Left lung (tissue), 14 donors: ENCODE measurements at places on chromosomes 11 and 22. TPM values are rescaled to one million over a fixed set of nuclear protein-coding genes. Genes with fewer than 3 reads are reported as not detected.

DNA sequence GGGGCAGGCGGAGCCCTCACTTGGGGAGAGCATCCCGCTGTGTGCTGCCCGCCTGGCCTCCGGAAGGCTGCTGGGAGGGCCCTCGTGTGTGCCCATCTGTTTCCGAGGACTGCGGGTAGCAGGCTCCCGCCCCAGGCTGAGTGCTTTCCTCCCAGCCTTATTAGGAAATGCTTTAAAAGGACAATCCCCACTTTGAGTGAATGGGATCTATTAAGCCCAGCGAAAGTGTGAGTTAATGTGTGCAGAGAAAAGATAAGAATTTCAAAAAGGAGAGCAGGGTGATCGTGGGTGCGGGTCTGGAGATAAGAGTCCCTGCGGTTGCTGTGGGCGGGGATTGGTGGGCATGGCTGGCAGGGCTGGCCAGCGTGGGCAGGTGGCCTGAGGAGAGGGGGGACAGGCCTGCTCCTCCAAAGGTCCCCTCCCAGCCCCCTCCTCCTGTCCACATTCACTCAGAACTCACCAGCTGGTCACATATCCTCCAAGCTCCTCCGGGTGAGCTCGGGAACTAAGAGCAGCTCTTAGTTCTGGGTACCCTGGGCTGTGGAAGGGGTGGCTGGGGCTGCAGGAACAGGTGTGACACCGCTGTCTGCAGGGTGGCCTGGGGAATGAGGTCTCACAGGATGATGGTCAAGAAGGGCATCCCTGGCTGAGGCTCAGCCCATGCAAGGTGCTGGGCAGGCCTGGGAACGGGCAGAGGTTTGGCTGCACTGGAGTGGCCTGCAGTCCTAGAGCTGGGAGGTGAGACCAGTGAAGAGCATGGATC is 1260.3 kb downstream of the BRD1 start:
- H3K4me1 ChIP-seq, result no peaks in the 10 kb centered on the region
- no peak overlapping the region for H3K27ac ChIP-seq
- no peak overlapping the region for H3K4me3 ChIP-seq
- peaks cover 28% of the 10 kb centered on the region for H3K27me3 ChIP-seq
- DNase-seq, result no peak
- H3K36me3 ChIP-seq, result no peaks in the 10 kb centered on the region

DNA sequence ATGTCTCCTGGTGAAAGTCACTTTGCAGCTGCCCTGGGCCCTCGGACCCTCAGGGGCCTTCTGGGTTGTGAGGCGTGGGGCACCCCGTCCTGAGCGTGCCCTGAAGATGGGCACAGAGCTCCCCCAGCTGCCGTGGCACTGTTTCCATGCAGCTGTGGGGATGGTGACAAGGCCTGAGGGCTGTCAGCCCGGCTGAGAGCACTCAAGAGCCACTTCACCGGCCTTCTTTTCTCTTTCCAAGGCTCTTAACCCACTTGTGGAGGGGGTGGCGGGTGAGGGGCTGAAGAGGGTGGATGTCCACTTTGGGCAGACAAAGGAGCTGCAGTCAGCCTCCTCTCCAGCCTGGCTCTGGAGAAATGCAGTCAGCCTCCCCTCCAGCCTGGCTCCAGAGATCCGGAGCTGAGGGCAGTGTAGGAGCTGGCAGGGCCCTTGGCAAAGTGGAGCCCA is 239.5 kb downstream of the ST3GAL4 start:
- H3K4me3 ChIP-seq, result no peak overlapping the region
- H3K27ac ChIP-seq, result no peak overlapping the region
- H3K4me1 ChIP-seq, result no peaks in the 10 kb centered on the region
- peak; percentile 40 for DNase-seq
- no peaks in the 10 kb centered on the region for H3K27me3 ChIP-seq
- H3K36me3 ChIP-seq, result no peaks in the 10 kb centered on the region

The RTN4RL2 gene
- total RNA-seq, result 2.5 TPM

The KRTAP5-10 gene
- not detected for total RNA-seq

DNA sequence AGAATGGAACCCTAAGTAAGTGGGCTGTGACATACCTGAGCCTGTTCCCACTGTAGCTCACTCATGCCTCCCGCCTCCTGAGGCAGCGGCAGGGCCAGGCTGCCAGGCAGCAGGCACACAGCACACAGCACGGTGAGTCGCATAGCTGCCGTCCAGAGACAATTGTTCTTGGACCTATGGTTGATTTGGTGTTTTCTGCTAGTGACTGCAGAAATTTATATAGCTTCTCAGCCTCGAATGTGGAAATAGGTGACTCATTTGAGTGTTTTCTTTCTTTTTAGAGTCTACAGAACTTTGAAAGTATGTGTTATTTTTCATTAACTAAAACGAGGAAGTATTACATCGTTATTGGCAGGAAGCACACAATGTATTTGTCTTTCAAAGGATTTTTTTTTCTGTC is at the start of gene MMP7:
TSS of gene MMP7 (minus strand) at position 190 of the 400 bp plus-strand sequence. CDS start at position 143, 47 bp downstream.
- H3K27ac ChIP-seq, result peak within 1 kb of the TSS; percentile 28
- peak; percentile 43 for DNase-seq

GRCh38 chr11:80163441-80163840 is 722.6 kb upstream of the TENM4 start:
- H3K4me3 ChIP-seq, result no peak overlapping the region
- H3K4me1 ChIP-seq, result no peaks in the 10 kb centered on the region
- H3K36me3 ChIP-seq, result no peaks in the 10 kb centered on the region

The ALDH3B1 gene
- 87.1 TPM for total RNA-seq

GRCh38 chr22:40547729-40548143 is 88.8 kb downstream of the MRTFA start:
- H3K27me3 ChIP-seq, result no peaks in the 10 kb centered on the region
- peaks cover 7% of the 10 kb centered on the region for H3K4me1 ChIP-seq
- H3K4me3 ChIP-seq, result no peak overlapping the region
- no peak overlapping the region for H3K27ac ChIP-seq
- DNase-seq, result no peak

DNA sequence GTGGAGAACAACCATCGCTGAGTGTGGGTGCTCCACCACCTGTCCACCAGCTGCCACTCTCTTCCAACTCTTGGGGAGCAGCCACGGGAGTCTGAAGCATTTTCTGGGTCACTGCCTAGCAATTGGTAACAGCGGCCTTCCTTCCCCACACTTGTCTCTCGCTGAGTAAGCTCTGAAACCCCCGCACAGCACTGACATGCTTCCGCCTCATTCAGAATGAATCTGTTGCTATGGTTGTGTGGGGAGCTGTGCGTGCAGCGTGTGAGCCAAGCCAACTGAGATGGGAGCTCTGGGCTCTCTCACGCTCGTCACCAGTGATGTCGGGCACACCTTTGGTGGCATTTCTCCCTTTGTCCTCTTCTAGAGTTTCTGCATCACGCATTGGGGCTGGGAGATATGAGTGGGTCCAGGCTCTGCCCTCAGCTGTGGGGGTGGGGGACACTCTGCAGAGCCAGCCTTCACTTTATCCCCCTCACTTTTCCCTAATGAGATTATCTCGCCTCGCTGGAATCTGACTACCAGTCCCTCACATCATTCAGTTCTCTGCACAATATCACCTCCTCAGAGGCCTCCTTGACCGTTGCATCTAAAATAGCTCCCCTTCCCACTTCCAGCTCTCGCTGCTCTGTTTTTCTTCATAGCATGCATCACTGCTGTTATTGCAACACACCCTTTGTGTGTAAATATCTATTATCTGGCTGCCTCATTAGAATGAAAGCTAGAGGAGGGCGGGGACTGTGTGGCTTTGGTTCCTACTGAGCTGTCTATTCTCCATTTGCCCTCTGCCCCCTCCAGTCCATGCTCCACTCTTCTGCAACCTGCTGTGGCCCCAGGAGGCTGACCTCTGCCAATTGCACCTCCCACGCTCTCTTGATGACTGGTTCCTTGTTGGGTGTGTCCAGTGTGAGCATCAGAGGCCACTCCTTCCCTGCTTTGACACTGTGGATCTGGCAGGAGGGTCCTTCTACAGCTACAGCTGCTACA is 569.9 kb upstream of the CADM1 start:
- H3K4me1 ChIP-seq, result no peaks in the 10 kb centered on the region
- H3K4me3 ChIP-seq, result no peak overlapping the region

DNA sequence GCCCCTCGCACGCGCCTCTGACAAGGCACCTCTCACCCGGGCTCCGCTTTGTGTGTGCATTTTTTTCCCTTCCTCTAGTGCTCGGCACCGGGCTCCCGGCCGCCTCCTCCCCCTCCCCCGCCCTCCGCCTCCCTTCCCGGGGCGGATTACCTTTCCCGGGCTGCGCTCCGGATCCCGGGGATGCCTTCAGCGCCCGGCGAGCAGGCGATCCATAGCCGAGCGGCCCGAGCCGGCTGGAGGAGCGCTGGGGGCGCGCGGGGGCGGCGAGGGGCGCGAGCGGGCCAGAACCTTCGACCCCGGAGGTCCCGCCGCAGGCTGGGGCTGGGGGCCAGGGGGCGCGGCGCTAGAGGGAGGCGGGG is 282 bp downstream of the MPPED2 start:
- no peak overlapping the region for H3K27ac ChIP-seq

DNA sequence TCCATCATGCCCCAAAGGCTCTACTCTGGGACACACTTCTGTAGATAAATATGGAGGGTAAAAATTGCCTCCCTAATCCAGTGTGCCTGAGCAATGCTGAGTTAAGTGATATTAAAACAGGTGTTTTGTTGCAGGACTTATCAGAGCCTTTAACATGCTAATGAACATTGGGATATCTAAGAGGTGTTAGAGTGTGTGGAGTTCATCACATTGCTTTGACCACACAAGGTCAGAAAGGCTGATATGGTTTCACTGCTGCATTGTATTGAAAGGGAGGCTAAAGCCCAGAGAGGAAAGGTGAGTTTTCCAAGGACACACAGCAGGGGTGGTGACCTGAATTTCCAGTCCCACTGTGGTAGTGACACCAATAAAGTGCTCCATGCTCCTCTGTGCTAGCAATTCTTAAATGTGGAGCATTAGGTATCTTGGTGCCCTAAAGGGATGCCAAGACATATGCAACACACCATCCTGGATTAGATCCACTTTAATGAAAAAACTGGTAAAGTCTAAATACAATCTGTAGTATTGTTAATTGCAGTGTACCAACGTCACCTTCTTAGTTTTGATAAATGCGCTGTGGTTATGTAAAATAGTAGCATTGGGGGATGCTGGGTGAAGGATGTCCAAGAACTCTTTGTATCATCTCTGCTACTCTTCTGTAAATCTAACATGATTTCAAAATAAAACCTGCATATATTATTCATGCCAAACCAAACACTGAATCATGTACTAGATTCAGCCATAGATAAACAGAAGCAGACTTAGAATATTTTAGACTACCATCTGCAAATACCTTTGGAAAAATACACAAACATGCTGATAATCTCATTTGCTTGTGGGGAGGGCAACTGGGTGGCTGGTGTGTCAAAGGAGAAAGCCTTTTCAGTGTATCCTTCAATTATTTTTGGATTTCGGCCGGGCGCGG is 45.8 kb downstream of the MIAT start:
- H3K36me3 ChIP-seq, result peaks cover 30% of the 10 kb centered on the region
- no peak overlapping the region for H3K27ac ChIP-seq
- no peak overlapping the region for H3K4me3 ChIP-seq
- H3K27me3 ChIP-seq, result no peaks in the 10 kb centered on the region
- DNase-seq, result no peak
- no peaks in the 10 kb centered on the region for H3K4me1 ChIP-seq

The OR52I2 gene
- not detected for total RNA-seq

DNA sequence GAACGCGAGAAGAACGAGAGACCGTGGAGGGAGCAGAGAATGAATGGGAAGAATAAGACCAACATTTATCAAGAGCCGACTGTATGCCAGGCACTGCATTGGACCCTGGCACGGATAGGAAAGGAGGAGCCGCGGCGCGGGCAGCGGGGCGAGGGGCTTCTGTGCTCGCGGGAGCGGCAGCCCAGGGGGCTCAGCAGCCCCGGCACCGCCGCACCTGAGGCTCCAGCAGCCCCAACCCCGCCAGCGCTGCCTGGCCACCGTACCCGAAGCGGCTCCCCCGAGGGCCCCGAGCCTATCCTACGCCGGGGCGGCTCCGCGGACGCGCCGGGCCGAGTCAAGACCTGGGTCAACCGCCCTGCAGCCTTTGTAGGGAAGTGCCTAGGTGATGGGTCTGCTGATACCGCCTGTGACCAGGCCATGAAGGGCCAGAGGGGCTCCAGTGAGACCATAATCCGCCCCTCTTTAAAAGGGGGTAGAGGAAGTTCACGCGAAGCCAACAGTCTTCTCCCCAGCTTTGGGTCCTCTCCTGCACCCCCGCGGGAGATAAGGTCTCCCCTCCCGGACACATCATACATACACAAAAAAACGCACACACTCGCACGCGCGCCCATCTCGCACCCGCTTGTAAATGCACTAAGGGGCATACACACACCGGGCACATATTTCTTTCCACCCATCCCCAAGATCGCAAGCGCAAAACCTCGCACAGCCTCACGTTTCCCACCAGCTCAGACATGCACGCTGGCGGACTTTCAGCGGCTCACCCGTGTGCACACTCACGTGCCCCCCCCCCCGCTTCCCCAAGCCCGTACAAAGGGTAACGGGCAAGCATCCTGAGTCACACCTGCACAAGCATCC is 935 bp upstream of the RTN4RL2 start:
- no peak overlapping the region for H3K27ac ChIP-seq
- no peak for DNase-seq
- peaks cover 44% of the 10 kb centered on the region for H3K4me1 ChIP-seq
- H3K27me3 ChIP-seq, result peaks cover 11% of the 10 kb centered on the region
- H3K36me3 ChIP-seq, result no peaks in the 10 kb centered on the region
- peak overlapping the region; percentile 29 for H3K4me3 ChIP-seq

GRCh38 chr11:271319-271715 is 6.9 kb upstream of the NLRP6 start:
- no peaks in the 10 kb centered on the region for H3K36me3 ChIP-seq
- no peaks in the 10 kb centered on the region for H3K4me1 ChIP-seq
- no peak overlapping the region for H3K4me3 ChIP-seq
- no peak for DNase-seq
- H3K27me3 ChIP-seq, result no peaks in the 10 kb centered on the region

The GLYATL2 gene
- not detected for total RNA-seq

The ESAM gene
- total RNA-seq, result 116 TPM

- no peaks in the 10 kb centered on the region for H3K36me3 ChIP-seq
- H3K4me1 ChIP-seq, result no peaks in the 10 kb centered on the region
- no peak overlapping the region for H3K27ac ChIP-seq
- no peak for DNase-seq
Observed at GRCh38 chr22:28112190-28112544, 193.1 kb upstream of the PITPNB start.

The PRG3 gene
- total RNA-seq, result not detected
